CD4-positive, alpha-beta memory T cell (primary cell): ENCODE measurements at places on chromosomes 11 and 22.

GRCh38 chr11:20668131-20668809, 1.1 kb upstream of the NELL1 start:
- no peak for DNase-seq

DNA sequence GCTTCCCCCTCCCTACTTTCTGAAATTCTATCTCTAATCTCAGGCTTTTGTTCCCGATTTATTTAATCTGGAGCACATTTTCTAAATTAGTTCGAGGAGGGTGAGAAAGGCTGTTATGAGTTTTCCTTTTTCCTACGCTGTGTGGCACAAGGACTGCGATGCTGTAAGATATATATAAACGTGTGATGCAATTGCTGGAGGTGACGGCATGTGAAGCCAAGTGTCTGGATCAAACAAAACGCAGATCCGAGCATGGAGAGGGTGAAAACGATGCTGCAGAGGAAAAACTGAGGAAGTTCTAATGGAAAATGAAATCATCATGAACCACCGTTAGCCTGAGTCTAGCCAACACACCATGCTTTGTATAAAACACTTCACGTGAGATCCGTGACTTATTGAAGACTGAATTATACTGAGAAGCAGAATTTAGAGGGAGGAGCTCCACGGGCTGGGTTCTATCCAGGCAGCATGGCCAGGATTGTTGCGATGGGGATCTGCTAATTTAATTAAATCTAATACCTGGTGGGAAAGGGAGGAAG, 4.4 kb downstream of the PKNOX2 start:
- DNase-seq: no peak

GRCh38 chr11:75248924-75249256, 8.3 kb downstream of the TPBGL start:
- no peak for DNase-seq

DNA sequence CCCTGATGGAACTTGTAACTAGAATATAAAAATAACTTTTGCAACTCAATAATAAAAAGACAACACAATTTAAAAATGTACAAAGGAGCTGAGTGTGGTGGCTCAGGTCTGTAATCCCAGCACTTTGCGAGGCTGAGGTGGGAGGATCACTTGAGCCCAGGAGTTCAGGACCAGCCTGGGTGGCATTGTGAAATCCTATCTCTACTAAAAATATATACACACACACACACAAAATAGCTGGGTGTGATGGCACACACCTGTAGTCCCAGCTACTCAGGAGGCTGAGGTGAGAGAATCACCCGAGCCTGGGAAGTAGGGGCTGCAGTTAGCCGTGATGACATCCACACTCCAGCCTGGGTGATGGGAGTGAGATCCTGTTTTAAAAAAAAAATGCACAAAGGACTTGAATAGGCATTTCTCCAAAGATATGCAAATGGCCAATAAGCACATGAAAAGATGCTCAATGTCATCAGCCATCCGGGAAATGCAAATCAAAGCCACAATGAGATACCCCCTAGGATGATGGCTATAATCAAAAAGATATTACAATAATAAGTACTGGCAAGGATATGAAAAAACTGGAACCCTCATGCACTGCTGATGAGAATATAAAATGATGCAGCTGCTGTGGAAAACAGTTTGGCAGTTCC, 59.8 kb upstream of the SEPTIN5 start:
- no peak for DNase-seq

DNA sequence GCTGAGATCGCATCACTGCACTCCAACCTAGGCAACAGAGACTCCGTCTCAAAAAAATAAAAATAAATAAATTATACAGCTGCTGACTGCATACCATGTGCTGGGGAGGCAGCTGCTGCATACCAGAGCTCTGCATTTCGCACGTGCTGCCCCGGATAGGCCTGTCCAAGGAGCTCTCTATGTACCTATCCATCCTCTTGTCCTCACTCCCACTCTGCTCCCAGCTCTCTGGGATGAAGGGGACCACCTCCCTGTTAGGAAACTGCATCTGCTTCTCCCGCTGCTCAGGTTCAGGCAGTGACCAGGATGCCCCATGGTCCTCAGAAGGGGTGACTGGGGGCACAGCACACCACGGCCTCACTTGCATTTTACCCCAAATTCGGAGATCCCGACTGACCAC, 302.3 kb downstream of the BRD1 start:
- no peak for DNase-seq

- no peak for DNase-seq
Measured at GRCh38 chr11:134647066-134647743, 235.2 kb upstream of the B3GAT1 start.

DNA sequence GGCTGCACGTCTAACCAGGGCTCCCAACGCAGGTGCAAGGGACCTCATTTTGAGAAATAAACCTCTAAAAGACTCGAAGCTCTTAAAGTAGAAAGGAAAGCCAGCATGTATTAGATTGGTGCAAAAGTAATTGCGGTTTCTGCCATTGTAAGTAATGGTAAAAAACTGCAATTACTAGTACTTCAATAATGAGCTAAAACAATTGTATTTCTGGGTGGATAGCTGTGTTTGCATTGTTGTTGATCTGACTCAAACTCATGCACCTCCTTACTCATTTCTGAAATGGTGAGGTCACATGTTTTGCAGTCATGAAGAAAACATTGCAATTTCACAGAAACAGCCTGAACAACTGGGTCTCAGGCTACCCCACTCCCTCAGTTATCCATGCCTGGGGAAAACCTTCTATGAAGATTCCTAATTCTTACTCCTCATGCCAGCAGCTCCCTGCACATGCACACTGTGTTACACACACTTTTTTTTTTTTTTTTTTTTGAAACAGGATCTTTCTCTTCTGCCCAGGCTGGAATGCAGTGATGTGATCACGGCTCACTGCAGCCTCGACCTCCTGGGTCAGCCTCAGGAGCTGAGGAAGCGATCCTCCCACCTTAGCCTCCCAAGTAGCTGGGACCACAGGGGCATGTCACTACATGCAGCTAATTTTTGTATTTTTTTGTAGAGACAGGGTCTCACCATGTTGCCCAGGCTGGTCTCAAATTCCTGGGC, 24.6 kb downstream of the VWCE start:
- no peak for DNase-seq

DNA sequence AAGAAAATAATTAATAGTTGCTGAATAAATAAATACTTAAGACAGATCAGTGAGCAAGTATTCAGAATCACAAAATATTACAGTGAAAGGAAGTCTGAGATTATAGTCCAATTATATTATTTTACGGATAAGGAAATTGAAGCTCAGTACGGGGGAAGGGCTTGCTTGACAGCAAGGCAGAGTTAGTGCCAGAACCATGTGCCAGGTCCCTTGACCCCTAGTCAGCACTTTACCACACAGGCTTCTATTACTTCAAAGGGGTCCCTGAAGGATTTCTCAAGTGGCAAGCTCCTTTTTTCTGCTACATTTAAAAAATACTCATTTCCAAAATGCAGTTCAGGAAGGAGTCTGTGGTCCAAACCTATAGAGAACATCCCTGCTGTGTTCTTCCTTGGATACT, 85.3 kb downstream of the CLPB start:
- no peak for DNase-seq

DNA sequence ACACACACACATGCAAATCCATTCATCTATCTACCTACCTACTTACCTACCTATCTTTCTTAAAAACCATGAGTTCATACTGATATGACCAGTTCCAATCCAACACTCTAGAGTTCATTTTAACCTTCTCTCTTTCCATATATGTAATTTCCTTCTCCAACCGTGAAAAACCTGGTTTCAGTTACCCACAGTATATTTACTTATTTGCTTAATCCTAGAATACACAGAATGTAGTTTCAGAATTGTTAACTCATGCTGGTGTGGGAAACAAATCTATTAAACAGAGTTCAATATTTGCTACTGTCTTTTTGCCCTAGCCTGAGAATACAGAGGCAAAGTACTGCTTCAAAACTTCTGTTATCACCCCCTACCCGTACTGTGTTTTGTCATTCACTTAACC, 101.3 kb downstream of the RRM1 start:
- no peak for DNase-seq

DNA sequence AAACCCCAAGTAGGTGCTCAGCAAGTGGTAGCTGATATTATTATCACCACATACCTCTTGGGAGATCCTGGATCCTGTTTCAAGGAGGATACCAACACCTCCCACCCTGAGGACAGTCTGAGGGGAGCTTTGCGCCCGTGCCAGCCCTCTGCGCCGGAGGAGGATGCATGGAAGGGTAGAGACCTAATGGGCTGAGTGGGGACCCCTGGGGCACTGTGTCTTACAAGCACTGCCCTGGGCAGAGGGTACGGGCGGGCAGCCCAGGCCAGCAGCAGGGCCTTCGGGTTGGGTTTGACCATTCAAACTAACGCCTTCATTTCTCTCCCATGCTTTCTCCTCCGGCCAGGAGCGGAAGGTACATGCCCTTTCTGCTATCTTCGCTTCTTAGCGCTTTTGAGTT, 26.3 kb downstream of the MYBPC3 start:
- no peak for DNase-seq

DNA sequence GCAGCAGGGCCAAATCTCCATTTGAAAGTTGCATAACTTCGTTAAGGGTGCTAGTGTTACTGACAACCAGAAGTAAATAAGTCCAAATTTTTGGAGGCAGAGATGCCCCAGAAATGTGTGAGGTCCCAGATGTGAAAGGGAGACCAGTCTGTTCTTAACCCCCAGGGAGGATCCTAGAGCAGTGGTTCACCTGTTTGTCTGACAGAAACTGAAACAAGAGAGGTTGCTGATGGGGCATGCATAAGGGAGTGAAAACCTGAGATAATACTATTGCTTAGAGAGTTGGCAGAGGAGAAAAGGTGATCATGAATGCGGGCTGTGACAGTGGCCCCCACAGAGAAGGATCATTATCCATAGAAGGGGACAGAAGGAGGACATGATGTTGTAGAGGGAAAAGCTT, 3.8 kb downstream of the CBLIF start:
- no peak for DNase-seq

DNA sequence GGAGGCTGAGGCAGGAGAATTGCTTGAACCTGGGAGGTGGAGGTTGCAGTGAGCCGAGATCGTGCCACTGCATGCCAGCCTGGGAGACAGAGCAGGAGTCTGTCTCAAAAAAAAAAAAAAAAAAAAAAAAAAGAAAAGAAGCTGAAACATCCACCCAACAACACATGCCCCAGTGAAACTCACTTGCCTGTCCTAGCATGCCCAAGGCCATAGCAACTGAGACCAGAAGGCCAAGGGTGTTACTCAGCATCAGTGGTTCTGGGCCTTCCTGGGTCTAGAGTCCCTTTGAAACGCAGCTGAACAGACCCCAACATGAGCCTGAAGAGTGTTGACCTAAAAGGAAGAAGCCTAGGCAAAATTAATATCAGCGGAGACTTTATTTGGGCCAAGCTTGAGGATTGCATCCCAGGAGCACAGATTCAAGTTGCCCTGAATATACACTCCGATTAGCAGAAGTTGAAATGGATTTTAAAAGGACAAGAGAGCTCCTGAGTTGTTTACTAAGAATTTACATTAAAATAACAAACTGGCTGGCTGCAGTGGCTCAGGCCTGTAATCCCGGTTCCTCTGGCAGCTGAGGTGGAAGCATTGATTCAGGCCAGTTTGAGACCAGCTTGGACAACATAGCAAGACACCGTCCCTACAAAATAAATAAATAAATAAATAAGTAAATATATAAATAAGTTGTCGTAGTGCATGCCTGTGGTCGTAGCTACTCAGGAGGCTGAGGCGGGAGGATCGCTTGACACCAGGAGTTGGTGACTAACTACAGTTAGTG, 7.0 kb downstream of the PRDX5 start:
- no peak for DNase-seq

DNA sequence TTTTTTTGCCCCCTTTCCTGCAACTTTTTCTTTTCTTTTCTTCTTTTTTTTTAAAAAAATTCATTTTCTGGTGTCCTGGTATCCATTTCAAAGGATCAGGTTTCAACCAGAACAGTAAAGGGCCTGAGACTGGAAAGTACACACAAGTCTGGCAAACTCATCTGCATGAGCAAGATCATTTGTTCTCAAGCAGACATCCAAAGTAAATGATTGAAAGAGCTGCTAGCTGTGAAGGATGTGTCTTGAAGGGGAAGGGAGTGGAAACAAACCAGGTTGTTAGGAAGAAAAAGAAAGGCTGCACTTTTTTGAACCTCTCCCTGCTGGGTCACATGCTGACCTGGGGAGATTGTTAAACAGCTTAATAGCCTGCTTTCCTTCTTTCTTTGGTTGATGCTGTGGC, 5.3 kb downstream of the YAP1 start:
- DNase-seq: no peak

GRCh38 chr22:28379951-28380350, 299.7 kb downstream of the TTC28 start:
- no peak for DNase-seq

GRCh38 chr11:109071712-109072524, 350.1 kb upstream of the C11orf87 start:
- DNase-seq: no peak

GRCh38 chr11:125344846-125345420, 151.1 kb downstream of the FEZ1 start:
- DNase-seq: no peak

DNA sequence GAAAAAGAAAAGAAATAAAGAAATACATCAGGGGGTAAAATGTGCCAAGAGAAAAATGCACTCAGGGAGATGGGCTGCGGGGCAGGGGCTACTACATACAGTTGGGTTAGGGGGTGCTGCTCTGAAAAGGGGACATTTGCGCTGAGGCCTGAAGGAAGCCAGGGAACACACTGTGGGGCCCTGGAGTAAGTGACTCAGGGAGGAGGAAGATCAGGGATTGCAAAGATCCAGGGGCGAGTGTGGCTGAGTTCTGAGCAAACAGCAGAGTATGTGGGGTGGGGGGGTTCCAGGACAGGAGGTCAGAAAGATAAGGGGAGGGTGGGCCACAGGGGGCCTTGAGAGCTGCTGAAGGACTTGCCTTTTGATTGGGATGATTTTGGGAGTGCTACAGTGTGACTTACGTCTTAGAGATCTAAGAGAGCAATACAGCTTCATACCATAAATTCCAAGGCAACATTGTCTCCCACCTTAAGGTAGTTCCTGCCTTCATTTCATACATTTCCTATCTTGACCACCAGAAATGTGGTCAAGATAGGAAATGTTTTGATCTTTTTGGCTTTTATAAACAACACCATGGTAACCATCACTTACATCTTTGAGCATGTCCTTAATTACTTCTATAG, 5.8 kb downstream of the A4GALT start:
- DNase-seq: no peak

DNA sequence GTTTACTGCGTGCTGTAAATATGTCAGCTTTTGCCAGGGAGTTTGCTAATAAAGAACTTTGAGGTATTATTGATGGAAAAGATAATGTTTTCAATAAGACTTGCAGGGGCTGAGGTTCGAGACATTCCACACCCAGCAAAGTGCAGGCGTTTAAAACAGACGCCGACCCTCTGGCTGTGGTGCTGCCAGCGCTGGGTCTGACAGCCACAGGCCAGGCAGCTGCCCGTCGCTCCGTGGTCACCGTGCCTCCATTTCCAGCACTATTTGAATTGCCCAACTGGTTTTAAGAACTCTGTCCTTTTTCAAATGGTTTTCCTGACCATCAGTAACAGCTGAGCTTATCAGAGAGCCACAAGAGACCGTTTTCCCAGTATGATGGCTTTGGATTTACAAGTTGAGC, 28.1 kb upstream of the ALX4 start:
- no peak for DNase-seq
